ENCODE measurements at places on chromosomes 7 and 10.
A peak's percentile ranks its signal among the peaks of the same experiment; 100 is the strongest.

DNA sequence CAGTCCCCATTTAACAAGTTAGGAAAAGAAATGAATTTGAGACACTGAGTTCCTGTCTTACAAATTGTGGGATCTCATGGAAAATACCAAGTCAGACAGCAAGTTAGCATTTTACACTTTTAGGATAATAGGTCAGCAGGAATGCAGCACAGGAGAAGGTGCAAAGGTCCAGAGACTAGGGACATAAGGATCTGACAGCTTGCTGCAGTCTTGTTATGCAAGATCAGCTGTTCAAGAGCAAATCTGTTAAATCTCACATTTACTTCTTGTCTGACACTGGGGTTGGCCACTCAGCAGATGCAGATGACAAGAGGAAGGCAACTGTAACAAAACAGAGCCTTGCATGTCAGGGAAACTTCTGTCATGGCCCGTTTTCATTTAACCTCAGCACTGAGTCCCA is 239.6 kb downstream of the PHF14 start:
- no peak for DNase-seq

DNA sequence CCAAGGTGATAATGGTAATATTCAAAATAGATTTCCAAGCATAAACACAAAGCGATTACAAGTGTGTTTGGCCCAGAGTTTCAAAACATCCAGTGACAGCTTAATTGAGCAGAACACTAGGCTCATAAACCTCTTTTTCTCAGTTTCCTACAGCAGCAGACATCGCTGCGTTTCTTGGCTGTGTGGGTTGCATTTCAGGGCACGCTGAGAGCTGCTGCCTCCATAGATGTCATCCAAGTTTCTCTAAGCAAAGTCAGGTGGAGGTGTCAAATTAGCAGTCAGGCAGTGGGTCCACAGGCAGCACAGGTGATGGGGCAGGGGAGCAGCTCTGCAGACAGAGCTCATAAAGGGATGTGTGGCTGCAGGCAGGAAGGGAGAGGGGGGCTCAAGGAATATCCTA is 50.5 kb upstream of the COL13A1 start:
- DNase-seq, result no peak

DNA sequence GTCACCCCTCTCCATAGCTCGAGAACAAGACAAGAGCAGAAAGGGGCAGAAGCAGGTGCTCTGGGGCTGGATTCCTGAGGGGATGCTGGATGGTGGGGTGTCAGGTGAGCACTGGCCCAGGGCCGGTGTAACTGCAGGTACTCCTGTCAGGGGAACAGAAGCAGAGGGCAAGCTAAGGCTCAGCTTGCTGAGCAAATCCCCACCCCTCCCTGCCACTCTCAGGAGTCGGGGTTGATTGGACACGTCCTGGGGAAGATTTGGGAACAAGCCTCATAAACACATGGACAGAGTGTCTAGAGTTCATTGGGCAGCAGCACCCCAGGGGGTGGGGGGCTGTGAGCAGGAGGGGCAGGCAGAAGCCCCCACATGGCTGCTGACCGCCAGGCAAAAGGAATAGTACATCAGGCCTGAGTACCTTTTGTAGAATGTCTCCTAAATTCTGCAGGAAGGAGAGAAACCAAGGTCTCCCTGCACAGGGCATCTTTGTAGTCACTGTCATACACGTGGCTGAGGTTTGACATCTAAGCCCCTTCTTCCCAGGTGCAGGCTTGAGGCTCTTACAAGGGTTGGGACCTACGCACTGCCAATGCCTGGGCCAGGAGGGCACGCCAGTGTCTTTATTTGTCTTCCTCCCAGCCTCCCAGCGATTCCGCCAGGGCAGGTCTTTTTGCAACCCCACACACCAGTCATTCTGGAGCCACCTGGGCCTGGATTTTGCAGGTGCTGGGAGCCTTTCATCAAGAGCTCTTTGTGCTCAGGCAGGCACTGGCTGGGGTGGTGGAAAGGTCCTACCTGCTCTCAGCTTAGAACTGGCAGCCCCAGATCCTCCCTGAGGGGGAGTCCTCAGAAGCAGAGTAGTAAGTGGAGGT is 2.8 kb downstream of the CALML3 start:
- no peak for DNase-seq

DNA sequence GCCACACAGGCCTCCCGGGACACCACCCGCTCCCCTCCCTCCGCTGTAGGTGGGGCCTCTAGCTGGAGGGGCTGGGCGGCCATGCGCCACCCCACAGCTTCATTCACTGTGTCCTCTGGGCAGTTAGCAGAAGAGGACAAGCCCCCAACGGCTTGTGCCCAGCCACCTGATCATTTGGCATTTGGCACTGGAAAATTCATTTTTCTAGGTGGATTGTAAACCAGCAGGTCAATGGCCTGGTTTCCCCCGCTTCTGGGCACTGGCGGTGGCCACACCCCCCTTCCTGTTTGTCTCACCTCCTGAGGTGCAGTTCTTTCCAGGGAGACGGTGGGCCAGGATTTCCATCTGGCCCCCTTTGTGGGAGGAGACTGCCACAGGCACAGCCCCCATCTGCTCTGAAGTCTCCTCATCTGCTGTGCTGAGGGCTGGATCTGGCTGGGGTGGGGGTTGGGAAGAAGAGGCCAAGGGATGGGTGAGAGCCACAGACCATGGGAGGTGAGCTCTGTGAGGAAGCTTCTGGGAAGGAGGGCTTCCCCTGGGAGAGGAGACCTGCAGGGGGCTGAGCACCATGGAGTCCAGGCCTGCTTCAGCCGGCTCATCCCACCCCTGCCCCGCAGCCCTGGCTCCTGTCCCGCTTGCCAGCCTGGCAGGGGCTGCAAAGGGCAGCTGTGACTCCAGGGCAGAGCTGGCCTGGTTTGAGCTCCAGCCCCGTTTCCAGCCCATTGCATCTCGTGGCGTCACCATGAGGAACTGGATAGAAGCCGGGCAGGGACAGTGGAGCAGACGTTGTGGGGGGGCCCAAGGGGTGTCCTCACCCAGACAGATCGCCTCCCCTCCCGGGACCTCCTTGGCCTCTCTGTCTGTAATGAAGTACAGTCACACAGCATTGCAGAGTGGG is 40.1 kb upstream of the SLC29A3 start:
- DNase-seq, result no peak

DNA sequence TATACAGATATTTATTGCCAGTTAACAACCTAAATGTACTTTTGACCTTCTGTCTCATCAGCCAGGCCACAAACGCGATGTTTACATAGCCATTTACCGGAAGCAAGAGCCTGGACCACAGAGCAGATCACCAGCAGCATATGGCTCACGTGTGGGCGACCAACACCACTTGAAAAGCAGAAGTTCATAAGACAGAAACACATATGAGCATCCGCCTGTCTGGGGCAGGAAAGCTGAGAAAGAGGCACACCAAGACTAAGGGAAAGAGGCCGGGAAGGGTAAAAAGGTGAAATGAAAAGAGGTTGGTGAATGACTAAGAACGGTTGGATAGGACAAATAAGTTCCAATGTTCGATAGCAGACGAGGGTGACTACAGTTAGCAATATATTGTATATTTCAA is 1.3 kb downstream of the ABCB1 start:
- peak; percentile 58 for DNase-seq

GRCh38 chr10:114893251-114893650 is 44.7 kb upstream of the TRUB1 start:
- DNase-seq, result no peak

GRCh38 chr7:104482362-104483037 is 154.1 kb downstream of the LHFPL3 start:
- DNase-seq, result no peak

DNA sequence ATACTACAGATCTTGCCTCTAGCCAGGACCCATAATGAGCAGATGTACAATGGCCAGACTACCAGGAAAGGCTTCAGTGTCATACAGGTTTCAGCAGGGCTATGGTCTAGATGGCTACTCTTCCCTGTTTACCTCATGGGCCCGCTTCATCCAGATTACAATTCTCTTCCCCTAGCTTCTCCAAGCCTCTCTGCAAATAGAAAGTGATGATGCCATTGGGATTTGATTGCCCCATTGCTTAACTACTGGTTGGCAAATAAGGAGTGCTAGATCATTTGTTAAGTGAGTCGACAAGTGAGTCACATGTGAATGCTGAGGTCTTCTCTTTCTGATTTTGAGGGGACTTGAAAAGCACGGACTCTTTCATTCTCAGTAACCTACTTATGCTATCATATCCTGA is 361.5 kb upstream of the LRRTM3 start:
- DNase-seq, result no peak

- DNase-seq, result no peak
These were observed 3.0 kb downstream of the GIMAP1 start for GRCh38 chr7:150719436-150719835.

GRCh38 chr10:100485366-100485765 is 22.6 kb downstream of the WNT8B start:
- no peak for DNase-seq

DNA sequence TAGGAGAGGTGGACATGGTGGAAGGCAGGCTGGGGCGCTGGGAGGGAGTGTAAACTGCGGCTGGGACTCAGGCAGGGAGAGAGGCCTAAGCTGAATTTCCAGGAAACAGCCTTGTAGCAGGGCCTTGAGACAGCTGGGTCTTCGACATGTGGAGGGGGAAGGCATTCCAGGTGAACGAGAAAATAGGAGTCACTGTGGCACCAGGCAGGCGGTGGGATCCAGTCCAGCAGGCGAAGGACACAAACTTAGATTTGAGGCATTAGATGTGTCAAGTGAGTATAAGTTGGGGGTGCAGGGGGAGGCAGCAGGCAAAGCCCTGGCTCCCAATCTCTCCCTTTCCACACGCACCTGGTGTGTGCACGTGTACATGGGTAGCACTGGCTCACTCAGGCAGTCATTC is 105.3 kb downstream of the PTPN20 start:
- DNase-seq, result no peak

DNA sequence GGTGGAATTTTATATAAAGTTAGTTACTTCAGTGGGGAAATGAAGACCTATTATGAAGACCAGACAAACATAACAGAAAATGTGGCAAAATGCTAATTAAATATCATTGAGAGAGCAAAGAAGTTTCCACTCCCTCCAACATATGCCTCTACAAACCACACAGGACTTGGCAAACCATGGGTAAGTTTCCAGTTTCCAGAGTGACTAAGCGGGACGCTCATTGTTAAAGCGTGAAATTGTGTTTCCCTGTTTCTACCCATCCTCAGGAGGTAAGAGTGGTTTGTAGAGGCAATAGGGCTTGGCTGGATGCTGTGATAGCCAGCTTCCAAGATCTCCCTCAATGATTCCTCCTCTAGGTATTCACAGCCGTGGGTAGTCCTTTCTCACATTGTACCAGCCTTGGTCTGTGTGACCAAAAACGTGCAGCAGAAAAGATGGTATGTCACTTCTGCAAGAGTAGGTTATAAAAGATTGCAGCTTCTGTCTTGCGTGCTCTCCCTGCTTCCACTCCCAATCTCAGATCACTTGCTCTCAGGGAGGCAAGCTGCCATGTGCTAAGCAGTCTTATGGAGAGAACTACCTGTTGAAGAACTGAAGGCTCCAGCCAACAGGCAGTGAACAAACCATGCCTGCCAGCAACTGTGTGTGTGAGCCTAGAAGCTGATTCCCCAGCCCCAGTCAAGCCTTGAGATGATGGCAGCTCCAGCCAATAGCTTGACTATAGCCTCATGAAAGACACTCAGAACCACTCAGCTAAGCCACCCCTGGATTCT is 35.7 kb downstream of the CBX3 start:
- DNase-seq, result no peak

DNA sequence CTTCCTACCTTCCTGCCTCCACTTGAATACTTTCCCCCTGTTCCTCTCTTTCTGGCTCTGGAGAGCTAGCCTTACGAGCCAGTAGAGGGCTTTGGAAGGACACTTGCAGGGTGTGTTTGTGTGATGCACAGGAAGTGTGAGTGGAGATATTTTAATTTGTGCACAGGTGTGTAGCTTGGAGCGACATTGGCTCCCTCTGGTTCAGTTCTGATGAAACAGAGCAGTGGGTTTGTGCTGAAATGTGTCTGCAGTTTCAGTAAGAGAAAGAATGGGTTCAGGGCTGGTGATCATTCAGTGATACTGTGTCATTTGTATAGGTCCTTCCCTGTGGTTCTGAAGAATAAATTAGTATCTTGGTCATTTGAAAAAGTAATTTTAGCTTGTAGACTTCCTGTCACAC is 86.9 kb downstream of the SND1 start:
- DNase-seq, result no peak

DNA sequence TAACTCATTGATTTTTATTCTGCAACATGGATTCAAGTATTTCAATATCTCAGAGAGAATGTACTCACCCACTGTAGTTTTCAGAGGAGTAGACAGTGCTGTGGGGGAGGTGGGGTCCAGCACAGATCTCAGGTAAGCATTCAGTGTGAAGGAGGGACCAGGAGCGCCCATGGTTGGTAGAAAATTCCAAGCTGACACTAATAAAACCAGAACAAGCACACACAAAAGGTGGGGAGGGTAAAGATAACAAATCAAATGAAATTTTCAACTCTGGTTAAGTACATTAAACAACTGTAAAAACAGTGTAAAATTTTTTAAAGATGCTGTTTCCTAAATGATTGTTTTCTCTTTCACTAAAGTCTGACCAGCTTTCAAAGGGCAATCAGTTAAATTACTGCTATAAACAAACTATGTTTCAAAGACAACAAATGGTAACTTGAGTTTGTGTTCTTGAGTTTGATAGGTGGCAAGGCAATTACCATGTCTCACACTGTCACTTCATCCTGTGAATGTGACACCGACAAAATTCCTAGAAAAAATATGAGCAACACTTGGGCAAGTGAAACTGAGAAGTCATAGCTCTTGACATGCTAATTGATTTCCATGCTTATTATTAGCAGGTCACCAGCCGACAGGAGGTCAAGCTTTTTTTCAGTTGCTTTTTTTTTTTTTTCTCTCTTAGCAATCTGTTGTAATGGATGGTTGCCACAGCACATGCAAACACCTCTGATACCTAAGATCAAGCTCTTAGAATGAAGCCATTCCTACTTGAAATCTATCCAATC is 205.8 kb upstream of the SLC26A5 start:
- DNase-seq, result no peak

GRCh38 chr10:97685395-97685958 is 1.6 kb downstream of the AVPI1 start:
- DNase-seq, result no peak

Data from GM06990 (cell line).